NCI-H524 (cell line): ENCODE measurements at places on chromosomes 3 and 15.

GRCh38 chr15:94023531-94023930 is 207.8 kb upstream of the MCTP2 start:
- DNase-seq = no peak

GRCh38 chr3:125132815-125133214 is 77.0 kb upstream of the HEG1 start:
- DNase-seq = no peak

DNA sequence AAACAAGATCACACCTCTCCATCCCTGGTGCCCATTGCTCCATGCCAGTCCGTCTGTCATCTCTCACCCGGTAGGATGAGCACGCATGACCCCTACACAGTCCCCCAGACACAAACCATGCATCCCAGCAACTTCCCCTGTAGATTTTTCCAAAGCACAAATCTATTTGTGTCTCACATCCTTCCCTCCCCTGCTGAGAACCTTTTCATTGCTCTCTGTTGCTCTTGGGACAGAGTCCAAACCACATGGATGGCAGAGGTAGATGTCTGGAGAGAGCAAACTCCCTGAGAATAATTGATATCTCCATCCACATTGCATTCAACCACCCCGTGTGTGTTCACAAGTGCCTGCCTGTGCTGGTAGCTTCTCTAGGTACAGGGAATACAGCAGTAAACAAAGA is 29.9 kb upstream of the LRTM1 start:
- DNase-seq = no peak

- DNase-seq = no peak
Measured at GRCh38 chr3:128194843-128195242, 41.6 kb downstream of the EEFSEC start.

DNA sequence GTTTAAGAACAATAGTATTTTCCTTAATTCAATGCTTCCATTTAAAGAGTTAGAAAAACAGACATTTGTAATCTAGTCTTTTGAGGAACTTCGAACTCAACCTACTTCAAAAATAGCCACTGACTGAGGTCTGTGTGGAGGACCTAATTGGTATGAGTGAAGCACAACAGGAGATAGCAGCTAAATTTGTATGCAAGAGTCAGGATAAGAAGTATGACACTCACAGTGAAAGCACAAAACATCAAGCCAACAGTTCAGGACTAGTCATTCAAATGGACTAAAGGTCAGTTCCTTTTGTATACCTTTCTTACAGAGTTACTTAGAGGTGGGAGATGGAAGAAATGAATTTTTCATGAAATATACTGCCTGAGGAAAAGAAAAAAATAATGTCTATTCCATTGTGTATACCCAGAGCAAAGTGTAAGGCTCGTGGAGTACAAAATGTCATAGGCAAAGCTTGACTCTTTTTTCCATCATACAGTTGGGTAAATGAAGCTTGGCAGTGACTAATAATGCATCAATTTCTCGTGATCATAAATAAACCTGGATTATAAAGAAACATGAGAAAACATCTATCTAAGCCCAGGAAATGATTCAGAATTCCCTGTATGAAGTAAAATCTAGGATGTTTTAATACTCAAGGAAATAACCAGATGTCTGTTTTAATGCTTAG is 1005.2 kb upstream of the CADM2 start:
- no peak for DNase-seq

DNA sequence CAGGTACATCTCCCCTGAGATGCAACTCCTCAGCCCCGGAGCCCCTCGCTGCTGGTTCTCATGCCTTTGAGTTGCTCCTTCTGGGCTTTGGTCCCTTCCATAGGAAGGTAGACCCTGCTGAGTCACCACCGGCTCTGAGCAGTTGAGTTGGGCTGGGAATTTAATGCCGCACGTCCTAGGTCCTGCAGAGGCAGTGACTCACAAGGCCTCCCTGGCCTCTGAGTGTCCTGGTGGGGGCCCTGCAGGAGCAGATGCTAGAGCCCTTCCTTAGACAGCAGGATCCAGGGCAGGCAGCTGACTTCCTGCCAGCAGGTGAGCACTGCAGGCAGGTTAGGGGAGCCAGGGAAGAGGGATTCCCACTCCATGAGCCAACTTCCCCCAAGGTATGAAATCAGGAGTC is 5.5 kb upstream of the NTRK3 start:
- no peak for DNase-seq

- DNase-seq = no peak
Measured at GRCh38 chr15:77895742-77896141, 181.8 kb downstream of the TBC1D2B start.

- DNase-seq = no peak
Measured at GRCh38 chr3:18062657-18063025, 320.2 kb upstream of the TBC1D5 start.

- DNase-seq = no peak
Measured at GRCh38 chr3:150749255-150749654, 13.7 kb downstream of the SIAH2 start.

GRCh38 chr15:47720555-47720954 is 3.2 kb downstream of the SEMA6D start:
- DNase-seq = no peak

DNA sequence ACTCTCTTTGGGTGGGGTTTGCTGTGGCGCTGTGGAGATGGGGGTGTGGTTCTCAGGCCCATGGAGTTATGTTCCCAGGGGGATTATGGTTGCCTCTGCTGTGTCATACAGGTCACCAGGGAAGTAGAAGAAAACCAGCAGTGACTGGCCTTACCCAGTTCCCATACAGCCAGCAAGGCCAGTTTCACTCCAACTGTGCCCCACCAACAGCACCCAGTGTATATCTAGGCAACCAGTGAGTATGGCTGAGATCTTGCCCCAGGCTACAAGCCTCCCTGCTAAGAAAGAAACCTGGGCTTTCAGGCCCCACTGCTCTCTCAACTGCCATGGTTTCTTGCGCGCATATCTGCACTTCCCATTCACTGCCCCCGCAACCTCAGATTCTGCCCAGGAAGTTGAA is 31.4 kb upstream of the RARB start:
- no peak for DNase-seq

- no peak for DNase-seq
Measured at GRCh38 chr3:192892981-192893700, 24.5 kb downstream of the MB21D2 start.

DNA sequence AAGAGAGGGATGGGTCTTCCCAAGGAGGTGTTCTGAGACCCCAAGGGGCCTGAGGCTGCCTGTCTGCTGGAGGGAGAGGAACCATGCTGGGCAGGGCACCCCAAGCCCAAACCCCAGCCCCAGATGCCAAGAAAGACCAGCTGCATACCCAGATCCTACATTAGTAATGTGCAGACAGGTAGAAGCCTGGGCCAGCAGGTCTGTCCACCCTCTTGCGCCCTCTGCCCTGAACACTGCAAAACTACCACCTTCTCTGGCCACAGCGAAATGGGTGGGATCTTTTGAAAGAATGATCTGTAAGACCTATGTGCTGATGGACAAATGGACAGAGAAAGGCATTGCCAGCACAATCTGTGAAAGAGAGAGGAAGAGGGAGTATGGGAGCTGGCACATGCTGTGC is 283.2 kb downstream of the EPHB1 start:
- no peak for DNase-seq

GRCh38 chr3:117017135-117017894 is 307.7 kb downstream of the TUSC7 start:
- no peak for DNase-seq

GRCh38 chr3:22594990-22595389 is 608.1 kb upstream of the UBE2E2 start:
- DNase-seq = no peak
